ENCODE measurements at places on chromosomes 6 and 20.
A peak's percentile ranks its signal among the peaks of the same experiment; 100 is the strongest.

DNA sequence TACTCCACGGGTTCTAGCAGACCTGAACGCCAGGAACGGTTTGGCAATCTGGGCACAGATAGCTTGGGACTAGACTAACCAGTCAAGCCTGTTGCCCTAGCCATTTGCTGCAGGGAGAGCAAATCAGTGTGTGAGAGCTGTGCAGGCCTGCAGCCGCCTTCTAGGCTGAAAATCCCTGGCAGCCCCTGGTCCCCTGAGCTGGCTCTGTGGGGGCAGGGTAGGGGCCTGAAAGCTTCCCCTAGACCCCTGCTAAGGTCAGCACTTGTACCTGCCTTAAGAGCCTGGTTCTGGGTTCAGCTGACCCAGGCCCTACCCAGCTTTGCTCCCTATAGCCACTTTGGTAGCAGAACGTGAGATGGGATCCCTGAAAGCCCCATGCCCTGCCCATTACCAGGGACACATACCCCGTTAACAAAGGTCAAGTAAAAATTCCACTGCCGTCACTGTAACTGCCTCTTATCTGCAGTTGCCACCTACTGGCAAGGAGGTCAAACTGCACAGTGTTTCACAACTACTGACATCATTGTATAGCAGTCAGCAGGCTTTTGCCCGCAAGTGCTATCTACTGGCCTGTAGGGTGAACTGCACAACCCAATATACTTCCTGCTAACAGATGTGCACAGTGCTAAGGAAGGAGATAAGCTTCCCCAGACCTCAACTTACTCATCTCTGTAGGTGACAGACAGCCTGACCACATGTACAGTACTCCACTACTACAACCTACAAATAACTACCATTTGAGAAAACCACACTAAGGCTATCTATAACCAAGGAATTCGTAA is 95.1 kb upstream of the OLIG3 start:
- DNase-seq = peak; percentile 86

DNA sequence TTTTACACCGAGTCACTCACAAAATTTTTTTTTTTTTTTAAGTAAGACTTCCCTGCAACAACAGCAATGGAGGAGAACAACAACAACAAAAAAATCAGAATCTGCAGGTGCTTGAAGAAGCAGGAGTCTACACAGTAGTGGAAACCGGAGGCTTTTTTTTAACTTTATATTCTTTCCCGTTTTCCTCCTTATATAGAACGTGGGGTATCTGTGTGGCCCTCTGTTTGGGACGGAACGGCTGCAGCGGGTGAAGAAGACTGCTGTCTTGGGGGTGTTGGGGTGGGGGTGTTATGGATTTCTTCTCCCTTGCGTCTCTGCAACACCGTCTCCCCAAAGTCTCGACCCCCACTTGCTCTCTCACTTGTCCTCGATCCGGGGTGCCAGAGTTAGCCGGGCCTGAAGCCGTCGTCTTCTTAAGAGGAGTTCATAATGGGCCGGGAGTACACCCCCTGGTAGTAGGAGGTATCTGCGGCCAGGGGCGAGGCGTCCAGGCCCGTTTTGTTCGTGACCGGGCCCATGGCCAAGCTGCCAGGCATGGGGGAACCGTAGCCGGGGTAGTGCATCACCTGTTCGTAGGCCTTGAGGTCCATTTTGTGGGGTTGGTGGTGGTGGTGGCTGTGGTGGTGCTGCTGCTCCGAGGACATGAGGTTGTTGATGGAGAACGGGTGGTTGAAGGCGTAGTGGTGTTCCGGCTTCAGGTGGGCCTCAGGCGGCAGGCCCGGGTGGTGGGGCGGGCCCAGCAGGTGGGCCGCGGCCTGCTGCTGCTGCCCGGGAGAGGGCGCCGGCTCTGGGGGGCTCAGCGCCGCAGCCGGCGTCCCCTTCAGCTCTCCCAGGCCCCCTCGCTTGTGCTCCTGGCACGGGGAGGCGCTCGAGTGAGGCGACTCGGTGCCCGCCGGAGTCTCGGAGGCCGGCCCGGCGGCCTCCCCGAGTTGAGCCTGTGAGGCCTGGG is 2.7 kb downstream of the FOXA2 start:
- no peak for DNase-seq

- DNase-seq = peak; percentile 59
Observed at GRCh38 chr6:144219056-144219685, 66.0 kb upstream of the UTRN start.

DNA sequence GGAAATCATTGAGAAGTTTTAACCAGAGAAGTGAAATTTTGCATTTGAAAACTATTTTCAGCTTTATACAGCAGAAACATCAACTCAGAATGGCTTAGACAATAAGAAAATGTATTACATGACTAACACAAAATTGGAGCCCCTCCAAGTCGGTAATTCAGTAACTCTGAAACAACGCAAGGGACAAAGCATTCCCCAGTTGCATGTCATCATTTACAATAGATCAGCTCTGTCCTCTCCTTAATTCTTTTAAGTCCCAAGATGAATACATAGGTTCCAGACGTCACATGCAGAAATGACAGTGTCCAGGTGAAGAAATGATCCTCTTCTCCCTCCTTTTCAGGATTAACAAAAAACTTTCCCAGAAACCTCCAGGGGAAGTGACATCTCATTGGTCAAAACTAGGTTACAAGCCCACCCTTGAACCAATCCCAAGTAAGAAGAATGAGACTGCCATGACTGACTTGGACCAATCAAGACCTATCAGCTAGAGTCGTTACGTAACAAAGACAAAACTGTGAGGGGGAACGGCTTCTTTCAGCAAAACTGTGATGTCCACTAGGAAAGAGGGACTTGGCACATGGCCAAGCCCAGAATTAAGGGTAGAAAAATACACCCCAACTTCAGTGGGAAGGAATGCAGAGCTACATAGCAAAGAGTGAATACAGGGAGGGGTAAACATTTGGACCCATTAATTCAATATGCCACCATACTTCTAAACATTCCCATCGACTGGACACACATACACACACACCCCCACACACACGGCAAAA is 149.8 kb upstream of the PRND start:
- DNase-seq = no peak

GRCh38 chr6:155832596-155832995 is 377.0 kb upstream of the NOX3 start:
- peak; percentile 49 for DNase-seq

GRCh38 chr6:46011188-46012085 is 4.2 kb downstream of the CLIC5 start:
- peak; percentile 82 for DNase-seq

DNA sequence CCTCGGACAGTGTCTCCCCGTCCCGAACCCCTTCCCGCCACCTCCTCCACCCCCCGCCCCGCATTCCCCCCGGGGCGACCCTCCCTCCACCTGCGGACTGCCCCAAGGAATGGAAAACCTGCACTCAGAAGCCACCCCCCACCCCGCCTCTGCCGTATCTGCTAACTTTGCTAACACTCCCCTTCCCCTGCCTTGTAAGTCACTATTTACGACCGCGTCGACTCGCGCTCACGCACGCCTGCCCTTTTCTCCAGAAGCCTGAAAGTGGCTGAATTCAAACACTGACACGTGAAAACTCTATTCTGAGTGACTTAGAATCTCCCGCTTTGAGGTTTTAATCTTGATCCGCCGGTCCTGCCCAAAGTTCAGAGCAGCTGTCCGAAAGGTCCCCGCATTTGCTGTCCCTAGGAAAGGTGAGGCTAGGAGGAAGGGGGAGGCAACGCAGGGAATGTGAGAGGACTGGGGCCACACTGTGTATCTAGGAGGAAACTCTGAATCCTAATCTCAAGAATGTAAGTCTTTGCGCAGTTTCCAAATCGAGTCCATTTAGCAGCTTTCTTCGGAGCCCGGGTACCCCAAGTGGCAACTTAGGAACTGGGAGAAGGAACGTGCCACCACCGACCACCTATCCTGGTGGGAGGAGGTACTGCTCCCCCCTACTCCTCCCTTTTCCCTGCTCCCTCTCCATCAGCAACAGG is 9.3 kb upstream of the POU3F2 start:
- DNase-seq = no peak

DNA sequence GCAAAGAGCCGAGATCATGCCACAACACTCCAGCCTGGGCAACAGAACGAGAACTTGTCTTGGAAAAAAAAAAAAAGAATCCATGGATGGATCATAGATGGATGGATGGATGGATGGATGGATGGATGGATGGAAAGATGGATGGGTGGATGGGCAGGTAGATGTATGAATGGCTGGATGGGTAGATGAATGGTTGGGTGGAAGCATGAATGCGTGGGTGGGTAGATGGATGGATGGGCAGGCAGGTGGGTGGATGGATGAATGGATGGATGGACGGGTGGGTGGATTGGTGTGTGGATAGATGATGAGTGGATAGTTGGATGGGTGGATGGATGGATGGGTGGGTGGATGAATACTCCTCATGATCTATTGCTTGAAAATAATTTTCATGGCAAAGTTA is 1.4 kb downstream of the JPH2 start:
- no peak for DNase-seq
